Fibroblast of the aortic adventitia (primary cell): ENCODE measurements at places on chromosomes 3 and 15. TPM values are rescaled to one million over a fixed set of nuclear protein-coding genes. Genes with fewer than 3 reads are reported as not detected.

Gene SLC35A5
- 73.5 and 81.5 TPM in 2 replicates for total RNA-seq

Gene ACAP2
- total RNA-seq: 92.3 and 113 TPM in 2 replicates

Gene HDC
- not detected in 2 replicates for total RNA-seq

Gene KLF15
- total RNA-seq: 1.5 and 3.2 TPM in 2 replicates

Gene KY
- 1.6 and 10.5 TPM in 2 replicates for total RNA-seq

Gene RASGRF1
- total RNA-seq: not detected in 2 replicates

Gene ZNF501
- total RNA-seq: 7.6 and 13.1 TPM in 2 replicates

Gene CD276
- 87.3 and 121 TPM in 2 replicates for total RNA-seq

Gene RARB
- 3.1 and 4.2 TPM in 2 replicates for total RNA-seq

Gene HCLS1
- total RNA-seq: 2.7 and 7.5 TPM in 2 replicates

Gene GNAT1
- total RNA-seq: not detected in 2 replicates

Gene ACP3
- 0.63 TPM in 1 of 2 replicates, not detected in the other for total RNA-seq

Gene TAGLN3
- not detected in 2 replicates for total RNA-seq

Gene GPR87
- 0.18 TPM in 1 of 2 replicates, not detected in the other for total RNA-seq

Gene BTD
- total RNA-seq: 19.7 and 38.8 TPM in 2 replicates

Gene SV2B
- 0.08 TPM in 1 of 2 replicates, not detected in the other for total RNA-seq
